ENCODE measurements at places on chromosomes 2 and 18. TPM values are rescaled to one million over a fixed set of nuclear protein-coding genes. Genes with fewer than 3 reads are reported as not detected.

KATNAL2 gene
- total RNA-seq: 3.8 TPM

- no peak overlapping the region for H3K4me3 ChIP-seq
- H3K4me1 ChIP-seq: no peaks in the 10 kb centered on the region
- no peaks in the 10 kb centered on the region for H3K27me3 ChIP-seq
- no peaks in the 10 kb centered on the region for H3K36me3 ChIP-seq
These were observed 42.5 kb upstream of the BCL11A start for GRCh38 chr2:60595953-60596352.

HAAO gene
- 6.1 TPM for total RNA-seq

- H3K27ac ChIP-seq: no peak overlapping the region
- H3K4me1 ChIP-seq: no peaks in the 10 kb centered on the region
- H3K4me3 ChIP-seq: no peak overlapping the region
These were observed 642.7 kb downstream of the ARHGAP15 start for GRCh38 chr2:143771939-143772338.

GRCh38 chr2:121579309-121579708 is 48.6 kb downstream of the RNU4ATAC start:
- H3K27me3 ChIP-seq: no peaks in the 10 kb centered on the region
- H3K4me3 ChIP-seq: no peak overlapping the region
- H3K4me1 ChIP-seq: peaks cover 5% of the 10 kb centered on the region

DNA sequence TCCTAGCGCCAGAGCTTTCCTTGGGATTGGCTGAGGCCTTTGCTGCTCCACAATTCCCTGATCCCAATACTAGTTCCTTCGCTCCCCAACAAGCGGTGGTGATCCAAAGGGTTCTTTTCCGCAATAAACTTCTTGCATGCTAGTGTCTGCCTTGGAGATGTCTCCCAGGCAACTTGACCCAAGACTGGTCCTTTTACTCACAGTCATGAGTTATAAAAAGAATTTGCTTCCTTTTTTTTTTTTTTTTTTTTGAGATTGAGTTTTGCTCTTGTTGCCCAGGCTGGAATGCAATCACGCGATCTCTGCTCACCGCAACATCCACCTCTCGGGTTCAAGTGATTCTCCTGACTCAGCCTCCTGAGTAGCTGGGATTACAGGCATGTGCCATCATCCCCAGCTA is 89.8 kb upstream of the SP3 start:
- H3K4me3 ChIP-seq: no peak overlapping the region

Data from lower lobe of right lung (tissue), 2 donors.